ENCODE measurements at places on chromosomes 13 and 19.

GRCh38 chr13:113660066-113660465 lies 2.1 kb upstream of the ATP4B start:
- no peak for DNase-seq

DNA sequence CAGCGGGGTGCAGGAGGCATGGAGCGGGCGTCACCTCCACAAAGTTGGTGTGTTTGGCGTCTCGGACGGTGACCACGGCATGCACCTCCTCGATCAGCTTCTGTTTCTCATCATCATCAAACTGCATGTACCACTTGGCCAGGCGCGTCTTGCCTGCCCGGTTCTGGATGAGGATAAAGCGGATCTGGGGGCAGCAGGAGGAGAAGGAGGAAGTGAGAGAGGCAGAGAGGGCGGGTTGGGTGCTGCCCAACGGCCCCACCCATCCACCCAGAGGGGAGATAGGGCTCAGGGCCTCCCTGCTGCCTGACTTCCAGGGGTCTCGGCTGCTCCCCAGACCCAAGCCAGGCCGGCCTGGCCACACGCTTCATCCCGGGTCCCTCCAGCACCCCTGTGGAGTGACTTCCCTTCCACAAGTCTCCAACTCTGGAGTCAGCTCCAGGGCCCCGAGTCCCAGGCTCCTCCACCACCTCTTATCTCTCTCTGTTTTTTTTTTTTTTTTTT lies 4.6 kb downstream of the AP2S1 start:
- DNase-seq: no peak

GRCh38 chr19:40512473-40513344 lies 45.9 kb downstream of the SPTBN4 start:
- no peak for DNase-seq

- DNase-seq: no peak
These were observed 210.6 kb upstream of the NBEA start for GRCh38 chr13:34731486-34731885.

DNA sequence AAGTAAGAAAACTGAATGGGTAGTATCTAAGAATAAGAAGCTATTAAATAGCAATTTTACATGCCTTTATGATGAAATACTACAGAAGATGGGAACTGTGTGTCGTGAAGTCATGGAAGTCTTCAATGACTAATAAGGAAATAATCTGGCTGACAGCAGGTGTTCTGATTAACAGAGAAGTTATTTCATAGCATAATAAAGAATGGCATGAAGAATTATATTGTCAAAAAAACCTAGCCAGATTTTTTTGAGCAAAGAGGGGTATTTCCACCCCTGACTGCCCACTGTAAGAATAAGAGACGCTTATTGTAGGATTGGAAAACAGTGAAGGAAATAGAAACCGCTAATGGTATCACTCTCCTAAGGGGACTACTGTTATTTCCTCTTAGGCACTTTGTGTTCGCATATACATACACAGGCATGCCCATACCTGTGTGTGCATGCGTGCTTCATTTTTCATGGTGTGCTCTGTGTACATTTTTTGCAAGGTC lies 318.8 kb downstream of the SHISA2 start:
- no peak for DNase-seq

- no peak for DNase-seq
These were observed 12.4 kb downstream of the ERFL start for GRCh38 chr19:41915776-41916414.

DNA sequence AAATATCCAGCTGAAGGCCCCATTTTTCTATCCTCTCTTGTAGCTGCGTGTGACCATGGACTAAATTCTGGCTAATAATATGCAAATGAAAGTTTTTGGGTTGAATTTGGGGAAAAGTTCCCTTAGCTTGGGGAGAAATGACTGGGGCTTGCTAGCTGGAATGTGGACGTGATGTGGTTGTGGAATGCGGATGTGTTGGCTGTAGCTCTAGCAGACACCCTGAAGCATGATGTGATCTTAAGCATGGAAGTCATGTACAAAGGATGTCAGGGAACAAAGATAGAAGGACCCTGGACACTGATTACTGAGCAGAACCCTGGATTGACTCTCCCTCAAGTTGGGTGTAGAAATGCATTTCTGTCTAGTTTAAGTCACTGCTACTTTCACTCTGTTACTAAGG lies 25.4 kb upstream of the SCEL start:
- no peak for DNase-seq

- DNase-seq: no peak
These were observed 3.3 kb downstream of the PCDH17 start for GRCh38 chr13:57634839-57635165.

DNA sequence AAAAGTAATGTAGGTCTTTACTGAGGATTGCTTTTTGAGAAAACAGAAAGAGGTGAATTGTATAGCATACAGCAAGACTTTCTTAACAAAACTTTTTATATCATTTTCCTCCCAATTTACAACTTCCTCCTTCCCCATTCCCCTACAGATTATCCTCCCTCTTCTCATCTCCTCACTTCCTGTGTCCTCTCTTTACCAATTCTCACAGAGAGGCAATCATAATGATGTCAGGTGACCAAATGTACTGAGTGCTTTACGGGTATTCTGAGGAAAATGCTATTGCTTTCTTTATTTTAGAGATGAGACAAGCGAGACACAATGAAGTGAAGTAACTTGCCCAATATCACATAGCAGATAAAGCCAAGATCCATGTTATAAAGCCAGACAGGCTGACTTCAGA lies 1.7 kb upstream of the MTMR6 start:
- peak; percentile 66 for DNase-seq

DNA sequence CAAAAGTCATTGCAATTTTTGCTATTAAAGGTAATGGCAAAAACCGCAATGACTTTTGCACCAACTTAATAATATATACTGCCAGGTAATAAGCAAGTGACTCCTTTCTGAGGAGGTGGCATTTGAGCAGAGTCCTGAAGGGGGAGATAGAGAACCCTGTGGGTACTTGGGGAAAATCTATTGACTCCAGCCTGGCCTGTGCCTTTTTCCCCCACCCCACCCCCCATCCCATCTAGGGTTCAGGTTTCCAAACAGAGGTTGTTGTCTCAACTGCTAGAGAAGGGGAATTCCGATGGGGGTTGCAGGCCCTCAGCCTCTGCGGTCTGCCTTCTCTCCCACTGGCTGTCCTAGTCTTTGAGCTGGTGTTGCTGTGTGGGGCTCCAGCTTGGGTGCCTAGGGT lies 11.5 kb downstream of the S1PR2 start:
- DNase-seq: no peak

GRCh38 chr19:15759962-15760565 lies 22.3 kb downstream of the OR10H3 start:
- no peak for DNase-seq

DNA sequence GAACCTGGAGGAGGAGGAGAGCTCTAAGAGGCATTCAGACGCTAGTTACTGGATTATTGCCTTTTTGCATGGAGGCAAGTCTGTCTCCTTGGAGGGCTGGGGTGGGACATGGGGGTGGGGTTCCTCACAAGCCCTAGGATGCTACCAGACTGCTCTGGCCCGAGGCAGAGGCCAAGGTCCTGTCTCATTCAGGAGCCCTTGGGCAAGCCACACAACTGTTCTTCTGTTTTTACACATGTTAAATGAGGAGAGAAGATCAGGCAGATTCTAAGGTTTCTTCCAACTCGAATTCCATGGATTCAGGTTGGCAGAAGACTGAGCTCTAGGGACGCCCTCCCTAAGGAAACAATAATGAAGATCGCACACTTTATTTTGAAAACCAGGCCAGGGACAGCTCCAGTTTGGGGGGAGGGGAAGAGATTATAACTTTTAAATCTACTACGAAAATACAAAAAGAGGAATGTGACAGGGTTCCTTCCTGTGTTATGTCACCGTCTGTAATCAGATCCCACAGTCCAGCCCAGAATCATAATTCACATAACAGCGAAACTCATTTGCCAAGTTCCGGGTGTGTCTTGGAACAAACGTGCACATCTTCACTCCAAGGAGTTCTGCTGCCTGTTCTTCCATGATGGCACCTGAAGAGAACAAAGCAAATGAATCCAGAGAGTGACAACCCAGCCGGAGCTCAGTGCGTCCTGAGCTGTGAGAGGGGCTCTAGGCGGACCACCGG lies 25.2 kb downstream of the IL17D start:
- DNase-seq: no peak

DNA sequence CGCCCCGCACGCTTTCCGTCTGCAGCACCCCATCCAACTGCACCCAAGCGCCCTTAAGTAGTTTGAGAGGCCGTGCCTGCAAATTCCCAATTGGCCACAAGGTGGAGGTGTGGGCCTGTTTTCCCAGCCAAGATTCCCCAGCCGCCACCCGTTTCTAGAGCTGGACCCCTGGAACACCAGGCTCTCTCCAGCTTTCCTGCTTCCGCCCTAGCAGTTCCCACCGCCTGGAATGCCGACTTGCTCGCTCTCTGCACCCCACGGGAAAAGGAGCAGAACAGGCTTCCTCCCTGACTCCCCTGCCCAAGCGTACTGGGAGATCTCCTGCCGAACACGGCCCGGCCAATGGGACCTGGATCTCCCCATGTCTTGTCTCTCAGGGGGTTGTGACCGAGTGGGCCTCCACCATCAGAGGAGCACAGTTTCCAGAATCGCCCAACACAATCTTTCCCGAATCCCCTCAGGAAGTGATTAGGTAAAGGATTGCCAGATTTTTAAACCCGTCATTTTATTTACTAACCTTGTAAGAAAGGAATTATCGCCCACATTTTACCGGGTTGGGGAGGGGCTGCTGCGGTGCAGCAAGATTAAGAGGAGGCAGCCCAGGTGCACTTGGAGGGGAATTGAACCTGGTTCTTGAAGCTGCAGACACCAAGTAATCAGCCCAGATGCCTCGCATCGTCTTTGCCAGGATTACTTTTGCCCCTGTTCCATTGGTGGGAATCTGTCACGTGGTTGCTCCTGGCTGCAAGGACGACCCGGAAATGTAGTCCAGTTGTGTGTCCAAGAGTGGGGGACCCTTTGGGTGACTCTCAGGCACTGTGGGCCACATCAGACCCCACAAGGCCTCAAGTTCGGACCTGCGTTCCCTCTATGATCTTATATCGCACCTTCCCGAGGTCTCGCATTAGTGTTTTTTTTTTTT lies 3.5 kb upstream of the NAPSA start:
- no peak for DNase-seq

GRCh38 chr13:36059321-36059720 lies 71.9 kb downstream of the DCLK1 start:
- no peak for DNase-seq

- no peak for DNase-seq
These were observed 433 bp upstream of the ZNF616 start for GRCh38 chr19:52140032-52140710.

DNA sequence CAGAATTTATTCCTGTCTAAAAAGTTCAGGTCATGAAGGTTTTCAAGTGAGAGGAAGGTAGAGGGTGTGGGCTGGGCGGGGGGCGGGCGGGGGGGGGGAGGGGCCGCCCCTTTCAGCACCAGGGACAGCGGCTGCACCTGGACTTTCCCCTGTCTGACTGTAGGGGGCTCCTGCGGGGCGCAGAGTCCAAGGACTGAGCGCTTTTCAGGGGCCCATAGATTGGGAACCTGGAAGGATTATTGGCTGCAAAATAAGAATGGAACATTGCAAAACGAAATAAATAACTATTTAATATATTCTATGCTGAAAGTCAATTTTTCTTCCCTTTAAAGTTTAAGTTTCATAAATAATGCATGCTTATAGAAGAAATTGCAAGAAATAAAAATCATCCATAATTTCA lies 8.9 kb upstream of the CYP4F3 start:
- DNase-seq: peak; percentile 39

DNA sequence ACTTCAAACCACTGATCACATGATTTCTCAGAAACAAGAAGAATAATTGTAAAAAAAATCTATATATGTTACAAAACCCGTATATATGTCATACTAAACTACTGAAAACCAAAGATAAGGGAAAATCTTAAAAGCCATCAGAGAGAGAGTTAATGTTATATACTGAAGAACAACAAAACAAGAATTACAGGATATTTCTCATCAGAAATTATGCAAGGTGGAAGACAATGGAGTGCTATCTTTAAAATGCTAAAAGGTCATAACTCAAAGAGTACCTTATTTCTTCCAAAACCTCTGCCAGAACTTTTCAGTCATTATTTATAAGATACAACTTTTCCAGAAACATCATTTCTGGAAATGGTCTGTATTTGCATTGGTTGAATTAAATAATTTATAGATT lies 256.8 kb downstream of the RBM26 start:
- no peak for DNase-seq

GRCh38 chr13:78599645-78600279 lies 3.6 kb downstream of the POU4F1 start:
- DNase-seq: no peak

- DNase-seq: no peak
These were observed 18.4 kb downstream of the LRCH1 start for GRCh38 chr13:46571189-46571908.

DNA sequence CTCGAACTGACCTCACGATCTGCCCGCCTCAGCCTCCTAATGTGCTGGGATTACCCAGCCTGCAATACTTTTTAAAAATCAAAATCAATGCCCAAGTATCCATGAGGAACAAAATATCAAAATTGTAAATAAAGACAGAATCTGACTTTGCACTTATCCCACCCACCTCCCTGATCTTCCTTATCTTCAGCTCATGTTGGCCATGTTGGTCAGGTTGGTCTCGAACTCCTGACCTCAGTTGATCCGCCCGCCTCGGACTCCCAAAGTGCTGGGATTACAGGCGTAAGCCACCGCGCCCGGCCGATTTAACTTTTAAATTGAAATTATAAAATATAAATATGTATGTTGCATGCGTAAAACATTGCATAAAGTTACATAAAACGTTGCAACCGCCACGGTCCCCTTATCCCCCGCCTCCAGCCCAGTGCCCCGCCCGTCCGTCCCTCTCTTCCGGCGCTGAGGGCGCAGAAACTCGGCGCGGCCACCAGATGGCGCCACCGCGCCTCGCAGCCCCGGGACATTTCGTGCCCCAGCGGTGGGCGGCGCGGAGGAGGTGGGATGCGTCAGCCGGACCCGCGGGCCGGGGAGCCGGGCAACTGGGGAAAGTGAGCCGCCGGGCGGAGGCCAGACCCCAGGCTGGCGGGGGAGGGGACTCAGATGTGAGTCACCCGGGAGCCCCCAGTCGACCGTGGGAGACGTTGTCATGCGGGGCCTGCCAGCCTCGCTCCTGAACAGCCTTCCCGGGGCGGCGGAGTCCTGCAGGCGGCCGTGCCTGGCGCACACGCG lies 1.5 kb upstream of the GADD45B start:
- DNase-seq: peak; percentile 75

GRCh38 chr13:34431827-34432581 lies 510.1 kb upstream of the NBEA start:
- no peak for DNase-seq

GRCh38 chr19:44847144-44848035 lies 1.3 kb downstream of the NECTIN2 start:
- no peak for DNase-seq

GRCh38 chr13:107289540-107289939 lies 721.6 kb upstream of the ARGLU1 start:
- DNase-seq: no peak

- no peak for DNase-seq
These were observed 278.0 kb downstream of the KLF5 start for GRCh38 chr13:73336773-73337172.

GRCh38 chr13:25384758-25385410 lies 13.1 kb downstream of the ATP8A2 start:
- DNase-seq: no peak

Measured in HL-60 (cell line).